ENCODE measurements at places on chromosomes 12 and 14. TPM values are rescaled to one million over a fixed set of nuclear protein-coding genes. Genes with fewer than 3 reads are reported as not detected.

Gene POTEM
- total RNA-seq, result 0.17 TPM

Gene AKAP3
- 3.8 TPM for total RNA-seq

DNA sequence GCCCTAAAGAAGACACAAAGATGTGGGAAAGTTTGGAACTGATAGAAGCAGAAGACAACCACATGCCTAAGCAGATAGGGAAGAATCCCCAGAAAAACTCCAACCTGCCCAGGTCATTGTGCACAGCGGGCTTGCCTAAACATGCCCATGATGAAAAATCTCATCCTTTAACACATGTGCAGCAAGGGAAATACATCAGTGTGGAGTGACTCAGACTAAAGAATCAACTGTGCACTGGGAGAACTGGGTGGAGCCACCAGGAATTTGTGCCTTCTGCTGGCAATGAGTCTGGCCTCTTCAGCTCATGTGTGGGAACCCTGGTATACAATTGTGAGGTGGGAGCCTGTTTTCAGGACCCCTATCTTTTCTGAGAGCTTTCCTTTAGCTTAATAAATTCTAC lies 398.5 kb downstream of the FSCB start:
- DNase-seq, result no peak

Gene REP15
- total RNA-seq, result 0.44 TPM

DNA sequence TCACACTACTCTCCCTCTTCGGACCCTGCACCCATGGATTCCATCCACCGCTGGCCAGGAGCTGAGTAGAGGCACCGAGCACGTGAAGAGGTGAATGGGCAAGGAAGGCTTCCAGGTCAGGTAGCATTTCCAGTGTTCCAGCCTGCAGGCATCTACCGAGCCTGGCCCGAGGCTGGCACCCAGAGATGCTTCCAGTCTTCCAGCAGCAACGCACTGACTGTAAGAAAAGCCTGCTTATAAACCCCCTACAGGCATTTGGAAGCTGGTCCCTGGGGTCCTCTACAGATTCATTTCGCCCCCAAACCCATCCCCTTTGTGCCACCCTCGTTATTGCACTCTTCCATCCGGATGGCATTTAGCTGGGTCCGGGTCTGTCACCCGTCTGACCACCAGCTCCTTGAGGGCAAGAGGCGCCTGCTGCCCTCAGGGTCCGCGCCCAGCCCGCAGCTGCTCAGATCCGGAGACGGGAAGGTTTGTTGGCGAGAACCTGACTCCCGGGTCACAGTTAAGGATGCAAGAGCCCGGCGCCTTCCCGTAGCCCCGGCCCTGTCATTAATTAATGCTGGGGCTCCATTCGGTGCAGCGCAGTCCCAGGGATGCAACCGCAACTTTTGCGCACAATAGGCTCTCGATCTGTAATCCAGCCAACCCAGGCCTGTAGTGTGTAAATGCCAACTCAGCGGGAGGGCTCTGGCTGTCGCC lies 614 bp upstream of the MARK3 start:
- DNase-seq, result no peak

Gene OTOGL
- not detected for total RNA-seq

GRCh38 chr14:101849125-101849524 lies 87.6 kb downstream of the PPP2R5C start:
- DNase-seq, result peak; percentile 71

DNA sequence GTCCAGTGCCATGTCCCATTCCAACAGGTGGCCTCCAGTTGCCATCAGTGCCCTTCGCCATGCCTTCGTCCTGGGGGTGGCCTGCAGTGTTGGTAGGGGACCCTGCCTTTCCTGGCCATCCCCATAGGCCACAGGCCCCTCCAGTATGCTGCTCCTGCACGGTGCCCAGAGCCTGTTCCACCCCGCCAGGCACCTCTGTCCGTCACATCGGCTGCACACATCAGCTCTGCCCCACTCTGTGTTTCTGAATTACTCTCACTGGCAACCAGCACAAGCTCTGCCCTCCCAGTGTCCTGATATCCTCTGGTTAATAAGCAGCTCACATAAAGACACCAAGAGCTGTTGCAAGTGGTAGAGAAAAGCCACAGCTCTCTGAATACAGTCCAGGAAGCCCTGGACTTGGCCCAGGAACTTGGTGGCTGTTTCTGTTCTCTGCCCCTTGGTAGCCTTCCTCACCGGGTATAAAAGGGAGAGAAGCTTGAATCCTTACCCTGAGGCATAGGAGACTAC lies 31.3 kb upstream of the ATP2A2 start:
- DNase-seq, result no peak

Gene OAS2
- total RNA-seq, result 59.3 TPM

GRCh38 chr12:6057700-6058099 lies 66.8 kb downstream of the VWF start:
- DNase-seq, result no peak

Gene PRH2
- not detected for total RNA-seq

GRCh38 chr14:72595152-72595862 lies 298.6 kb downstream of the DPF3 start:
- no peak for DNase-seq

GRCh38 chr14:70148911-70149595 lies 39.7 kb downstream of the SLC8A3 start:
- DNase-seq, result no peak

DNA sequence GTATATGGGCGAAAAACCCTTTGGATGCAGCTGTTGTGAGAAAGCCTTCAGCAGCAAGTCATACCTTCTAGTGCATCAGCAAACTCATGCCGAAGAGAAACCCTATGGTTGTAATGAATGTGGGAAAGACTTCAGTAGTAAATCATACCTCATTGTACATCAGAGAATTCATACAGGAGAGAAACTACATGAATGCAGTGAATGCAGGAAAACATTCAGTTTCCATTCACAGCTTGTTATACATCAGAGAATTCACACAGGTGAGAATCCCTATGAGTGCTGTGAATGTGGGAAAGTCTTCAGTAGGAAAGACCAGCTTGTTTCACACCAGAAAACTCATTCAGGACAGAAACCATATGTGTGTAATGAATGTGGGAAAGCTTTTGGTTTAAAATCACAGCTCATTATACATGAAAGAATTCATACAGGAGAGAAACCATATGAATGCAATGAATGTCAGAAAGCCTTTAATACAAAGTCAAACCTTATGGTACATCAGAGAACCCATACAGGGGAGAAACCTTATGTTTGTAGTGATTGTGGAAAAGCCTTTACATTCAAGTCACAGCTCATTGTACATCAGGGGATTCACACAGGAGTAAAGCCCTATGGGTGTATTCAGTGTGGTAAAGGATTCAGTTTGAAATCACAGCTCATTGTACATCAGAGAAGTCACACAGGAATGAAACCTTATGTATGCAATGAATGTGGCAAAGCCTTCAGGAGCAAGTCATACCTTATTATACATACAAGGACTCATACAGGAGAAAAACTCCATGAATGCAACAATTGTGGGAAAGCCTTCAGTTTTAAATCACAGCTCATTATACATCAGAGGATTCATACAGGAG lies 21.4 kb downstream of the ZNF268 start:
- DNase-seq, result no peak

GRCh38 chr12:120055231-120056000 lies 61.1 kb downstream of the RAB35 start:
- no peak for DNase-seq

DNA sequence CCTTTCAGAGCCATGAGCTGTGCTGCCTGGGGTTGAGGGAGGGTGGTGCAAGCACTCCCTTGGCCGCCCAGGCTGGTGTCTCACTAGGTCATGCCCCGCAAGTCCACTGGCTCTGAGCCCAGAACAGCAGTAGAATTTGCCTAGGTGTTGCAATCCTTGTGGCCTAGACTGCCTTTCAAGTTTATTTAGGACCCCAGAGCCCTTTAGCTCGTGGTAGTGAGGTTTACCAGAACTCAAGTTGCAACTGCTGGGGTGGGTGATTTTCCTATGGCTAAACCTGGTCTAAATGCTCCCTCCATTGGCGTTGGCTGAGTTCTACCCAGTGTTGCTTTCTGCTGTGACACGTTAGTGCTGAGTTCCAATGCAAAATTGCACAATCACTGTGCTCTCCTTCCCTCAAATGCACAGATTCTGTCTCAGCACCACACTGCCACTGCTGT lies 287.2 kb downstream of the BCAT1 start:
- no peak for DNase-seq

Gene GLIPR1L1
- not detected for total RNA-seq

Gene ITFG2
- total RNA-seq, result 137 TPM

GRCh38 chr14:44317441-44317746 lies 189.7 kb downstream of the FSCB start:
- no peak for DNase-seq

Gene IL22
- total RNA-seq, result not detected

Gene EXOC3L4
- total RNA-seq, result not detected

Gene BATF
- total RNA-seq, result 13.9 TPM

GRCh38 chr14:21204167-21205025 lies 48.5 kb upstream of the OR5AU1 start:
- DNase-seq, result no peak

Gene KCNK10
- total RNA-seq, result 0.20 TPM

DNA sequence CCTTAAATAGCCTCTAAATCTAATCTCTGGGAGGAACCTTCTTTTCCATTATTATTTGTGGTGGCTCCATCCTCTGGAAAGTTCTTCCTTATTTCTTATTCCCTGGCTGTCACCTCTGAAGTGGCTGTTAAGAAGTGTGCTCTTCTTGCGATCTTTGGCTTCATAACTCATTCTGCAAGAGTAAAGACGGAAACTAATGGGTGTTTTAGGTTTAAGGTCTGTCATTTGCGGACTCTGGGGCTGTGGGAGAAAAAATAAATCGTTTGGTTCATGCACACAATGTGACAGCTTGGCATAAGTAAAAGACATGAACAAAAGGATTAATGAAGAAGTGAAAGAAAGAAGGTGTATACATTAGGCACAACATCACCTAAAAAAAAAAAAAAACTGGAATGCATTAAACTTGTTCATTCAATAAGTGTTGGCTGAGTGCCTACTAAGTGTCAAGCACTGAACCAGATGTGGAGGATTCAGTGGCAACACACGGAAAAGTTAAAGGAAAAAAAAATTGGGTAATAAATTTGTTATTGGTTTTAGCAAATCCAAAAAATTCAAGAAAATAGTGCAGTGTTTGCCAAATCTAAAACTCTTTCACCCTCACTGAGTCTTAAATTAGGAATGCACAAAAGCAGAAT lies 99.5 kb downstream of the ERGIC2 start:
- DNase-seq, result no peak

- no peak for DNase-seq
Observed at GRCh38 chr12:5447320-5447719, 15.4 kb downstream of the NTF3 start.

GRCh38 chr12:117441751-117442150 lies 80.3 kb upstream of the NOS1 start:
- DNase-seq, result no peak

- DNase-seq, result no peak
Observed at GRCh38 chr12:16962889-16963288, 356.9 kb upstream of the LMO3 start.

Gene TAS2R8
- not detected for total RNA-seq

Data from B cell (primary cell).